ENCODE measurements at places on chromosomes 3 and 15.

DNA sequence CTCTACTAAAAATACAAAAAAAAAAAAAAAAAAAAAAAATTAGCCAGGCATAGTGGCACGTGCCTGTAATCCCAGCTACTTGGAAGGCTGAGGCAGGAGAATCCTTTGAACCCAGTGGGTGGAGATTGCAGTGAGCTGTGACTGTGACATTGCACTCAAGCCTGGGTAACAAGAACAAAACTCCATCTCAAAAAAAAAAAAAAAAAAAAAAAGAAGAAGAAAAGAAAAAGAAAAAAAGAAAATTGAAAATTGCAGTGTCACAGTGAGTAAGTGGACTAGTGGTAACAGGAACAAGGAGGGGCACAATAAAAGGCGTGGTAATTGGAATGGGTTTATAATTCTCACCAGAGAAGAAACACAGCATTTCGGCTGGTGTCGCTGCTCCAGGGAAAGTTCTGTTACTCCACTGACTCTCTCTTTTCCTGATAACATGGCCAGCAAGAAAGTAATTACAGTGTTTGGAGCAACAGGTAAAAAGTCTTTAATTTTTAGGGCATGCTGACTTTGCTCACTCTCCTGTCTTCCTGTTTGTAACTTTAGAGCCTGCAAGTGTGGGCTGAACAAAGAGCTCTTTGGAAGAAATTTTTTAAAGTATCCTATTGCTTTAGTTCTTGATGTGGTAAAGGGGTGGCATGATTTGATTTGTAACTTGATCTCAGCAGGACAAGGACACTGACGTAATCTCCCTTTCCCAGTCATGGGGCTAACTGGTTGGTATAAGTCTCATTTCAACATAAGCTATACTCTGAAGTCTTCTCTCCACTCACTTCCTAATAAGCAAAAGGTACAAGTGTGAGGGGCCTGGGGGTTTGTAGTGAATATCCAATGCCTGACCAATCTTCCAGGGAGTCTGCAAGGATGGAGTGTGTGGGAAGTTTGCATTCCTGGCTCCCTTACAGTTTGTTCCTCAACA lies 22.1 kb upstream of the TRA2B start:
- peak; percentile 91 for DNase-seq

- DNase-seq = no peak
Measured at GRCh38 chr3:175093748-175094147, 234.6 kb downstream of the NAALADL2 start.

DNA sequence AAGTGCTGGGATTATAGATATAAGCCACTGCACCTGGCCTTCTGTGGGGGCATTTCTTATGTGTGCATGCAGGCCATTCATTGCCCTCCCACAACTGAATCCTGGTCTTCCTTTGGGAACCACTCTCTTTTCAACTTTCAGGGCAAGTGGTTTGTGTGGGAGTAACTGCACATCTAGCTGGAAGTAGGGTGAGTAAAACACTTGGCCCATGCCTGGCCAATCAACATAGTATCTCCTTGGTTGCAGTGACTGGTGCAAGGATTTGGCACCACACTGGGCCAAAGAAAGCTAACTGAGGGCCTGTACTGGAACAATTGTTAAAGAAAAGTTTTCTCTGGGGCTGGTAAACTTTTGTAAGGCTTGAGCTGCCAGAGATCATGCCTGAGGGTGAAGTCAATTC lies 189.2 kb upstream of the FEZF2 start:
- no peak for DNase-seq

DNA sequence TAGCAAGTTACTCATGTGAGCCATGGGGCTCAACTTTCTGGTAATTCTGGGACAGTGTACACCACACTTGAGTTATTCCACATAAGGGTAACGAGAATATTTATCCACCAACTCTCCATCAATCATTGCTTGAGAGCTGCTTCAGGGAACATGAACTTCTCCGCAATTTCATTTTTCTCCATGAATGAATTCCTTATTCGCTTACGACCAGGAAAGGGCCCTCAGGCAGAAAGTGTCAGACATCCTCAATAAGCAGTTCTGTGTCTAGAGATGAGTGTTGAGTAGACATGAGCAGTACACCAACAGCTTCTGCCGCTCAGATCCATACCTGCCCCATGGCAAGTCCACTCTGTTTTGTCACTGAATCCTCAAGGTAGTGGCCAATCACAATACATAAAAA lies 24.8 kb upstream of the IQCF2 start:
- DNase-seq = no peak

DNA sequence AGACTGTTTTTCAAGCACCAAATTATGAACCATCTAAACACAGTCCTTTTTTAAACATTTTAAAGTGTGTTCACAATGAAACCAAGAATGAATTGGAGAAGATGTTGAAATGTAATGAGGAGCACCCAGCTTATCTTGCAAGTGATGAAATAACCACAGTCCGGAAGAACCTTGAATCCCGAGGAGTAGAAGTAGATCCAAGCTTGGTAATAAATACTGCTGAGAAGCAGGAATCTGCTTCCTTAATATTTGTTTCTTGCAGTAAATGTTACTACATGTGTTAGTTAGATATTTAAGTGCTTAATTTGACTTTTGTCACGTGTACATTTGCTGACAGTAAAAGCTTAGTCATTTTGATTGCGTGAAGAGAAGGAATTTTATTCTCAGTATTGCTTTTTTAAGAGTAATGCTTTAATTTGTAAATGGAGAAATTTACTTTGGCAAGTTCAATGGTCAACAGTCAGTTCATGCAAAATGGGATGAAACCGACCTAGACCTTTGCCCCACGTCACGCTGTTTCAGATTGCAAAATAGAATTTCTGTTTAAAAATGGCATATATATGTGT lies 69.8 kb downstream of the OPA1 start:
- DNase-seq = peak; percentile 4

DNA sequence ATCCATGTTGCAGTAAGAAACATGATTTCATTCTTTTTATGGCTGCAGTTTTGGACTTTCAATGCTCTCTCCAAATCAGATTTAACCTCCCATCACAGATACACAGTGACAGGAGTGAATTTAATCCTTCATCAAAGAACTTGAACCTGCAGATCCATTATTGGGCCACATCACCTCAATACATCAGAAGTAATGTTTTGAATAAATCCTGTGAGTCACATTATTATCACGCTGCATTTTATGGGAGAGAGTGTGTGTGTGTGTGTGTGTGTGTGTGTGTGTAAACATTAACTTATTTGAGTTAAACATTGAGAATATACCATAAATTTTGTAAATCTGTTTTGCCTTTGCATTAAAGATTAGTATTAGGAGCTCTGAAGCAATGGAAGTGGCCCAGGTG lies 316.7 kb downstream of the FOXP1 start:
- DNase-seq = no peak

GRCh38 chr15:97078591-97078990 lies 748.1 kb downstream of the NR2F2 start:
- no peak for DNase-seq

DNA sequence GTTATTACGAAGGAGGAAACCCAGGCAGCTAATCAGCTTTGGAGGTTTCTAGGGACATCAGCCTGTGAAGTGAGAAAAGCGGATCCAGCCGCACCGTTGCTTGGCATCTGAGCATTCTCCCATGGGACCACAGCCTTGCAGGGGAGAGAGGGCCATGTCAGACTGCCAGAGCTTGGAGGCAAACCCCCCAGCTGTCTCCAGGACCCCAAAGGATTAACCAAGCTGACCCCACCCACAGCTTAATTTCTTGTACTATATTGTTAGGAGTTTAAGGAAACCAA lies 5.1 kb downstream of the IGDCC3 start:
- DNase-seq = no peak

DNA sequence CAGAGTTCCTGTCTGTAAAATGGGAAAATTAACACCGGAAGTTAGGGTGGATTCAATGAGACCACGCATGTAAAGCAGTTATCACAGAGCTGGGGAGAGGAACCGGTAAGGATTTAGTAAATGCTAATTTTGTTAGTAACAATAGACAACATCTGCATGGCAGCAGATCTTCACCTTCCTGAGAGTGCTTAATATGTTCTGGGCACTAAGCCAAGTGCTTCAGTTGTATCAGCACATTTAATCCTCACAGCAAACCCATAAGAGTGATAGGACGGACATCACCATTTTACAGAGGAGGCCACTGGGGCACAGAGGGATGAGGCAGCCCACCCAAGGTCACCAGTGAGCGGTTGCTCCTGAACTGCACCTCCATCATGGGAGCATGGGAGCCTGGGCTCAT lies 189.4 kb downstream of the WNT5A start:
- DNase-seq = no peak

- DNase-seq = peak; percentile 62
Measured at GRCh38 chr15:57541805-57542504, 49.7 kb upstream of the MYZAP start.

DNA sequence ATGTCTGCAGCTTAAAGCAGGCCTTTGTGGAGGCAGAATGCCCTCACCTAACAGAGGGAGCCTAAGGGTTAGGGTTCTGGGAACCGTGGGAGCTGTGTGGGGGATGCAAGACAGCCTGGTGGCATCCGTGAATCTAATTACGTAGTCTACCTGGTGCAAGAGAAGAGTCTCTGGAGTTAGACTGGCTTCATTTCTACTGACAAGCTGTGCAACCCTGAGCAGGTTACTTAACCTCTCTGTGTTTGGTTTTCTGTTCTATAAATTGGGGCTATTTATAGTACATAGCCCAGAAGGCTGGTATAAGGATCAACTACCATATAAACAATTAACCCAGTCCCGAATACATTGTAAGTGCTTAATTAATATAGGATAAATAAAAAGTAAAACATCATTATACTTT lies 8.3 kb downstream of the TNFAIP8L3 start:
- DNase-seq = no peak

- no peak for DNase-seq
Measured at GRCh38 chr15:92049290-92049989, 195.9 kb downstream of the SLCO3A1 start.

DNA sequence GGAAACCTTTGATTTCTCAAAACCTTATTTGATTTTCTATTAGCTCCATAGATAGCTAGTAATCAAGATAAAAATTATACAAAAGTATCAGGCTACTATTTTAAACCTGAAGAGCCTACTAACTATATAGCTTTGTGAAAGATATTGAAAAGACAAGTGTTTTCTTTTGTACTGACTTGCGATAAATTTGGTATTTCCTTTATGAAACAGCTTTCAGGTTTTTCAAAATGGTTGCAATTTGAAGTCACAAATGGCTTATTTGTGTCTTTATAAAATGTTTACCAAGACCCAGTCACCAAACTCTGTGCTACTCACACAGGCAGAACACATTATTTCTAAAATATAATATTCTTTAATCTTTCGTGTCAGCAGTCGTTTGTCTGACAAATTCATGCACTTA lies 167.5 kb upstream of the ALCAM start:
- no peak for DNase-seq

DNA sequence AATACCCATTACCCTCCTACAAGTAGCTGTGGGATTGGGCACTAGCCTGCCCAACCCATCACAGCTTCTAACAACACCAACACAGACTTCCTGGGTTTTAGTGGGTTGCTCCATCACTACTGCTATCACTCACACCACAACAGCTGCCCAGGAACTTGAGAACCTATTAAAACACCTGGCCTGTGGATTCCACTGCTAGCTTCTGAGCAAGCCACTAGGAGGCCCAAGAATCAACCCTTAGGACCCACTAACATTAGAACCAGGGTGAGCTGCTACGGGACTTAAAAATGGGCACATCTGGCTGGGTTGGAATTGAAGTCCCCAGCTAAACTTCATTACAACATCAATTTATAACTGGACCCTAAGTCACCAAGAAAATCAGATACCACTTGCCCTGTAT lies 113.2 kb upstream of the TP63 start:
- DNase-seq = no peak

DNA sequence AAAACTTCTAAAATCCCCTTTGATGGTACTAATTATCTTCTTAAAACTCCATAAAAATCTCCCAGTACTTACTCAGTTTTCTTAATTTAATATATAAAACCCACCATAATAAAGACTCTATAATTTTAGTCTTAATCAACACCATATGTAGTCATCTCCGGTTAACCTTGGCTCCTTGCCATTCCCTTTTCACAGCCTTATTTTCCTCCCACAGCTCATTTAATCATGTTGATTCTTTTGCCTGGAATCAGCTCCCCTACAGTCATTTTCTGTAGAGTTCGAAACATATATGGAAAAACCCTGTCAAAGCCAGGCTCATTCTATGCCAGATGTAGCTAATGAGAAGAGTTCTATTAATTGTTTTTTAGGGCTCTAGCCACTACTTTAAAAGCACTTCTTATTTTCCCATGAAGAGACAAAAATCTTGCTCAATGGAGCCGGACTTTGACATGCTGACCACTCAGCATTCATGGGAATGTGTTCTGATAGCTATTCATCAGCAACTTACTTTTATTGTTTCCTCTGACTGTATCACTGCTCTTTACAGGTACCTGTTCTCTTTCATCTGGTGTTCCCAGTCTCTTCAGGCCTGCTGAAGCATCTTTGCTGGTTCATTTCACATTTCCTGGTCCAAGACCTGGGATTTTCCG lies 573.4 kb downstream of the NAALADL2 start:
- DNase-seq = no peak

- DNase-seq = no peak
Measured at GRCh38 chr15:99453637-99454030, 112.2 kb upstream of the MEF2A start.

- DNase-seq = no peak
Measured at GRCh38 chr3:9279966-9280365, 30.5 kb upstream of the SRGAP3 start.

- DNase-seq = no peak
Measured at GRCh38 chr3:63521657-63522056, 130.8 kb upstream of the SNTN start.

GRCh38 chr15:72902245-72902918 lies 118.8 kb upstream of the ADPGK start:
- no peak for DNase-seq

- no peak for DNase-seq
Measured at GRCh38 chr3:178618197-178618596, 82.0 kb downstream of the KCNMB2 start.

DNA sequence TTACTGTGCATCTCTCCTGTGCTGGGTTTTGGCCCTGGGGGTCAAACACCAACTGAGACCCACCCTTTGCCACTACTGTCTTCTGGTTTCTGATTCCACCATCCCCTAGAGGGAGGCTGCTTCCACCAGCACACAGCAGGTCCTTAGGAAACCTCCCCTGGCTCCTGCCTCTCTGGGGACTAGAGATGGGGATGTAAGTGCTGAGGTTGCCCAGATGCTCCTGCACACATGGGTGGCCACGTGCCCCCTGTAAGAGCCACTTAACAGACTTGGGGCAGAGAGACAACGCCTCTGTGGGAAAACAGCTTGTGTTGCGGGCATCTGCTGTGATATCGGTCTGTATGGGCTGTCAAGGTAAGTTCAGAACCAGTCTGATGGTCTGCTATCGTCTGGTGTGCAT lies 83.4 kb downstream of the ATP2B2 start:
- DNase-seq = no peak
